ENCODE measurements at places on chromosomes 2 and 18.

- DNase-seq = no peak
Observed at GRCh38 chr2:62498739-62499138, 7.3 kb downstream of the TMEM17 start.

GRCh38 chr2:44056947-44057346 is 61.2 kb upstream of the LRPPRC start:
- DNase-seq = no peak

- DNase-seq = no peak
Observed at GRCh38 chr18:66210875-66211274, 393.0 kb downstream of the CDH19 start.

DNA sequence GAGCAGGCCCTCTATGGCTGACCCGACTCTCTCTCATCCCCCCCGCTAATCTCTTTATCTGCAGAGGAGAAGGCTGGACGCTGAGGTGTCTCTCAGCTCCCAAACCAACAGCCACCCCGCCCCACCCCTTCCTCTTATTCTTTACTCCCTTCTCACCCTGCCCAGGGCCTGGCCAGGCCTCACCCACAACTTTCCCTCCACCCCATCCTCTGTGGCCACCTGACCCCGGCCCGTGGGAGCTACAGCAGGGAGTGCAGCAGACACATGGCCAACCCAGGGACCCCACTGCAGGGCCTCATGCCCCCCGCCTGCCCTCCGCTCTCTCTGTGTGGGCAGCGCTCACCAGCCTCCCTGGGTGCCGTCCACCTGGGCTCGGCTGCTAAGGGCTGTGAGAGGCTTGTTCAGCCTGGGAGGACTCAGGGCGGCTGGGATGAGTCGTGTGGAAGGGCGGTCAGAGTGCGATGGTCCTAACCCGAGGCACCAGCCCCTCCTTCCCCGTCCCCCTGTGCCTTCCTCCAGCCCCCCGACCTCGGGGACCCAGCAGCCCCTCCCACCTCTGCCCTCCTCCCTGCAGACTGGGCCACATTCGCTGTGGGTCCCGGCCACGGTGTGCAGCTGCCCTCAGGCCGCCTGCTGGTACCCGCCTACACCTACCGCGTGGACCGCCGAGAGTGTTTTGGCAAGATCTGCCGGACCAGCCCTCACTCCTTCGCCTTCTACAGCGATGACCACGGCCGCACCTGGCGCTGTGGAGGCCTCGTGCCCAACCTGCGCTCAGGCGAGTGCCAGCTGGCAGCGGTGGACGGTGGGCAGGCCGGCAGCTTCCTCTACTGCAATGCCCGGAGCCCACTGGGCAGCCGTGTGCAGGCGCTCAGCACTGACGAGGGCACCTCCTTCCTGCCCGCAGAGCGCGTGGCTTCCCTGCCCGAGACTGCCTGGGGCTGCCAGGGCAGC is 6.8 kb downstream of the NEU4 start:
- no peak for DNase-seq

DNA sequence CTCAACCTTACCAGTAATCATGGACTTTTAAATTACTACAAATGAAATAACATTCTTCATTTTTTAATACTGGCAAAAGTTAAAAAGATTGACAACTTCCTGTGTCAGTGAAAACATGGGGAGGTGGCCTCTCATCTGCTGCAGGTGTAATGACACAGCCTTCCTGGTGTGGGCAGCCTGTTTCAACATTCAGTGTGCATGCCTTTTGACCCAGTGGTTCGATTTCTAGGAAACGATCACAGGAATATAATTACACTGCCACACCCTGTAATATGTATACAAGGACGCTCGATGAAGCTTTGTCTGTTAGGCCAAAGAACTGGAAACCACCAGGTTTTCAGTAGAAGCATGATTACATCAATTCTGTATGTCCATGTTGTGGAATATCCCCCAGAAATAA is 68.7 kb downstream of the MTHFD2 start:
- no peak for DNase-seq

All from D721Med (cell line).